ENCODE measurements at places on chromosomes 7 and 10.

DNA sequence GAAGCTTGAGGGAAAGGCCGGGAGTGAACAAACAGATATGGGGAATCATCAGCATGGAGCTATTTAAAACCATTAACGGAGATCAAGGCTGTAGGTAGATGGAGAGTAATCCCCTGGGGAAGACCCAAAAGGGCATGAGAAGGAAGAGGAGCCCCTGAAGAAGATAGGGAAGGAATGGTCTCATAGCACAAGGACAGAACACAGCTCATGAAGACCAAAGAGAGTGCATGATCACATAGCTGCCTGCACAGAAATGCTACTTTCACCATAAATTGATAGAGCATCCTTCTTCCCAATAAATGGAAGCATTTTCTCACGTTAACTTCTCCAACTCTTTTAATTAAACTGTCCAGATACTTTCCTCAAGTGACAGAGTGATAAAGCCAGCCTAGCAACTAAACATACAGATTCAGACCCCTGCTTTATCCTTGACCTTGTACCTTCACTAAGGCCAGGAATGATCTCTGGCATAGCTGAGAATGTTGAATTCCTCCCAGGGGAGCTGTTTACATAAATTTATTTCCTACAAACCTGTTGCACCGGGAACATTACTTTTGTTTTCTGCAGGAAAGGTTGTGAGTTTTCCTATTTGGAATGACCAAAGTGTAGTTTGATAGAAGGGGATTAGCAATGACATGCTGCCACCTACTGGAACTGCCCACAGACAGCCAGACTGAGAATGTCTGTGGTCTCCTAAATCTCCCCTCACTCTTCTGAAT is 110.8 kb upstream of the LRGUK start:
- no peak for DNase-seq

DNA sequence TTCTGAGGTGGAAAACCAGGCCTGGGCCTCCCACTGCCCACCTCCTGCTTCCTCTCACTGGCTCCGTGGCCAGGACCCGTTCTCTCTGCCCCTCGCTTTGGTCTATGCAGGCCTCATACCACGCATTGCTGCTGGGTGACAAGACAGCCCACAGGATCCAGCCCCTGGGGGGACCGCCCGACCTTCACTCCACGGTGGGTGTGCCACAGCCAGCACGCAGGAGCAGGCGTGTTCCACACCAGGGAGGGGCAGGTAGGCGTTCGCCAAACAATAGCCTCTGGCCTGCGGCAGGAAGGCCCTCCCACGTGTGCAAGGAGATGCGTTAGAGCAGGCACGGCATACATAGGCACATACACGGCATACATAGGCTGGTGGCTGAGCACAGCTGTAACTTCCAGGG is 233.4 kb downstream of the WDR37 start:
- no peak for DNase-seq

- peak; percentile 65 for DNase-seq
Observed at GRCh38 chr10:104045151-104046089, 40.3 kb downstream of the COL17A1 start.

GRCh38 chr10:86078639-86079035 is 288.0 kb downstream of the GRID1 start:
- no peak for DNase-seq

DNA sequence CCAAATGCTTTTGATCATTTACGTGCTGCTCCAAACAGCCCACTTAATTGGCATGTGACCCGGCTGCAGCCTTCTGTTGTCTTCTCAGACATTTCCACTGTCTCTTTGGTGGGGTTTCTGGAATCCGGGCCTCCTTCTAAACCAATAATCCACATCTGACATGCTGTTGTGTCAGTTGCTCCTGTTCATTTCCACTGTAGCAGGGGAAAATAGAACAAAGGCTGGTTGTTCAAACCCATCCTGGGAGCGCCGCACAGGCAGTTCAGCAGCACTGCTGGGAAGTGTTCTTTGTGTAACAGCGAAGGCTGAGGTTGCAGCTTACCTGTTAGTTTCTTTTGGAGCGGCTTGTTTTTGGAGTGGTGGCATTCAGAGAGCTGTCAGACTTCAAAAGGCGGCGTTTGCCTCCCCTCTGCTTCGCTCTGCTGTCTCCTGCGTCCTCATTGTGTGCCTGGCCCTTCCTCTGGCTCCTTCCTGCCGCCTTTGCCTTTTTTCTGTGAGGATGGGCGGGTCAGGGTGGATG is 149.4 kb downstream of the SNX10 start:
- no peak for DNase-seq

GRCh38 chr7:1377111-1377909 is 82.0 kb downstream of the MICALL2 start:
- no peak for DNase-seq

GRCh38 chr7:157996359-157997079 is 591.1 kb downstream of the PTPRN2 start:
- no peak for DNase-seq

Data from NCI-H226 (cell line).